ENCODE measurements at places on chromosomes 16 and 17. TPM values are rescaled to one million over a fixed set of nuclear protein-coding genes. Genes with fewer than 3 reads are reported as not detected.
A peak's percentile ranks its signal among the peaks of the same experiment; 100 is the strongest.

- peaks cover 33% of the 10 kb centered on the region for H3K4me1 ChIP-seq
- no peak for DNase-seq
- H3K36me3 ChIP-seq = peaks cover 35% of the 10 kb centered on the region
Observed at GRCh38 chr16:19704321-19705145, 13.5 kb downstream of the KNOP1 start.

- no peak for DNase-seq
- H3K36me3 ChIP-seq = no peaks in the 10 kb centered on the region
- H3K4me3 ChIP-seq = no peak overlapping the region
- no peak overlapping the region for H3K27ac ChIP-seq
Observed at GRCh38 chr16:6155271-6155670, 1057.7 kb upstream of the EEF2KMT start.

ASB16 gene
- not detected for total RNA-seq

GRCh38 chr16:2839650-2840450, 9.7 kb downstream of the ZG16B start:
- no peaks in the 10 kb centered on the region for H3K36me3 ChIP-seq
- H3K27me3 ChIP-seq = peaks cover 3% of the 10 kb centered on the region
- peaks cover 8% of the 10 kb centered on the region for H3K4me1 ChIP-seq
- H3K4me3 ChIP-seq = no peak overlapping the region
- H3K27ac ChIP-seq = no peak overlapping the region

DNA sequence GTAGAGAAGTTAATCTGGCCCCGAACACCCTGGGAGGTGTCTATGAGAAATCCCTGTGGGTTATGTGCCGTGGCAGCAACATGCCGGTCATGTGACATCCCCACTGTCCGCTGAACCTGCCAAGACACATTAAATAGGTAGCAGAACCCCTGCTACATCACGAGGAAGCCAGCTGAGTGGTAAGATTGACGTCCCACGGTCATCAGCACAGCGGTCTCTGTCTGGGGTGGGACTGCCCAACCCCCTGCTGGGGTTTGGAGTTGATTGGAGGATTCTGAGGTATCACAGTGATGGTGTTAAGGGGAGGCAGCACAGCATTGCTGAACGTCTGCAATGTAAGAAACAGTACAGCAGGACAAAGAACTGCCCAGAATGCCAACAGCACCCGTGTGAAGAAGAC, 2.0 kb downstream of the TMED6 start:
- peaks cover 26% of the 10 kb centered on the region for H3K36me3 ChIP-seq
- DNase-seq = no peak
- H3K4me1 ChIP-seq = no peaks in the 10 kb centered on the region
- H3K27ac ChIP-seq = no peak overlapping the region

DNA sequence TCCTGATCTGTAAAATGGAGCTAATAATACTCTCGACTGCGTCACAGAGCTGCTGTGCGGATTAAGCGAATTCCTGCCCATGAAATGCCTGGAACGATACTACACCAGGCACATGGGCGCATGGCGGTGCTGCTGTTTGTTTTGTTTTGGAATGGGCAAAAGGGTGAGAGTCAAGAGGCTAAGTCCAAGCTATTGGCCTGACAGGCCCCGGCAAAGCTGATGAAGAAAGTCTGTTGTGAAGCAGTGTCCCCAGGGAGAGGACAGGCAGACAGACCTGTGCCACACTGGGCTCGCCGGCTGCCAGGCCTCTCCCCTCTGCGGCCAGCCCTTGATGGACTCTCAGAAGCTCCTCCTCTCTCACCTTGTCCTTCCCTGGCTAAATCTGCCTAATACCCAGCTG, 31.3 kb upstream of the RASD1 start:
- no peaks in the 10 kb centered on the region for H3K36me3 ChIP-seq
- H3K4me1 ChIP-seq = no peaks in the 10 kb centered on the region
- no peak overlapping the region for H3K4me3 ChIP-seq
- no peaks in the 10 kb centered on the region for H3K27me3 ChIP-seq
- no peak for DNase-seq

- H3K4me1 ChIP-seq = peaks cover 22% of the 10 kb centered on the region
- DNase-seq = peak; percentile 70
- no peaks in the 10 kb centered on the region for H3K36me3 ChIP-seq
- no peak overlapping the region for H3K4me3 ChIP-seq
Observed at GRCh38 chr16:68005786-68006286, 6.6 kb upstream of the DPEP2 start.

ERN2 gene
- 0.29 TPM for total RNA-seq

DNA sequence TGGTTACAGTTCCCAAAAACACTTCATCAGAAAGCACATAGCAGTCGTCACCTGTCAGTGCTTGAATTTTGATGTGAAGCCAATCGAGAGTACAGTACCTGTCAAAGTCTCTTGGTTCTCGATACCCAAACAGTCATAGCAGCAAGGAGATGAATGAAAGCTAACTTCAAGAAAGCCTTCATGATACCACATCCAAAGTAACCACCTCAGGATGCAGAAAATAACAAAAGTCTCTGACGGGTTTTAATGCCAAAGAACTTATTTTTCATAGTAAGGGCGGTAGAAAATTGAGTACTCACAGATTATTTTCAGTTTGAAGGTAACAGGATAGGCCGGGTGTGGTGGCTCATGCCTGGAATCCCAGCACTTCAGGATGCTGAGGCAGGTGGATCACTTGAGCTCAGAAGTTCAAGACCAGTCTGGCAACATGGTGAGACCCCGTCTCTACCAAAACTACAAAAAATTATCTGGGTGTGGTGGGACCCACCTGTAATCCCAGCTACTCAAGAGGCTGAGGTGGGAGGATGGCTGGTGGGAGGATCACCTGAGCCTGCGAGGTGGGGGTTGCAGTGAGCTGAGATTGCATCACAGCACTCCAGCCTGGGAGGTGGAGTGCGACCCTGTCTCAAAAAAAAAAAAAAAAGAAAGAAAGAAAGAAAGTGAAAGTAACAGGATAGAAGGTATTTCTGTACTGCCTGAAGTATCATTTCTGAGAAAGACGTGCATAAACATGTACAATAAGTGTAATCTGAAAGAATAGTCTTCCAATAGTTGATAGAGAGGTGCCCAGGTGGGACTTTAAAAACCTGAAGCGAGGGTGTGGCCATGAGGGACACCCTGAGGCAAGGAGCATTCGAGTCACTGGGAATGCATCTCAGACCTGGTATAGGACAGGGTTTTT, 15.4 kb downstream of the MFSD11 start:
- peak overlapping the region; percentile 0 for H3K27ac ChIP-seq
- no peak for DNase-seq
- H3K4me1 ChIP-seq = no peaks in the 10 kb centered on the region
- no peak overlapping the region for H3K4me3 ChIP-seq

DNA sequence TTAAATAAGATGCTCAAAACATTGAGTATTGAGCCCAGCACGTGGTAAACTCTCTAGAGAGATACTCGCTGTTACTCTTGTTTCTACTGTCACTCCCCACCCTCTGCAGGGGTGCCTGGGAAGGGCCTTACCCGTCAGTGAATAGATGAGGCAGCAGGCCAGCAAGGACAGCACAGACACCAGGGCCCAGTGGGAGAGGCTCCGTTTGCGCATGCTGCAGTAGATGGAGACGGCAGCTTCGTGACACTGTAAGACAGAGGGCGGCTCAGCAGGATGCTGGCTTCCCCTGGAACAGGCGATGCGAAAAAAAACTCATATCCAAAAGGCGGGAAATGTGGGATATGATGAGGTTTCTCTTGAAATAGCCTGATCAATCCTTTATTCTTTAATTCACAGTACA, 20.0 kb downstream of the SLC38A8 start:
- no peak overlapping the region for H3K27ac ChIP-seq
- peaks cover 2% of the 10 kb centered on the region for H3K27me3 ChIP-seq

- H3K36me3 ChIP-seq = no peaks in the 10 kb centered on the region
- no peak for DNase-seq
- H3K27me3 ChIP-seq = no peaks in the 10 kb centered on the region
Observed at GRCh38 chr17:53570731-53571130, 252.0 kb upstream of the KIF2B start.

SMIM5 gene
- 0.84 TPM for total RNA-seq

DNA sequence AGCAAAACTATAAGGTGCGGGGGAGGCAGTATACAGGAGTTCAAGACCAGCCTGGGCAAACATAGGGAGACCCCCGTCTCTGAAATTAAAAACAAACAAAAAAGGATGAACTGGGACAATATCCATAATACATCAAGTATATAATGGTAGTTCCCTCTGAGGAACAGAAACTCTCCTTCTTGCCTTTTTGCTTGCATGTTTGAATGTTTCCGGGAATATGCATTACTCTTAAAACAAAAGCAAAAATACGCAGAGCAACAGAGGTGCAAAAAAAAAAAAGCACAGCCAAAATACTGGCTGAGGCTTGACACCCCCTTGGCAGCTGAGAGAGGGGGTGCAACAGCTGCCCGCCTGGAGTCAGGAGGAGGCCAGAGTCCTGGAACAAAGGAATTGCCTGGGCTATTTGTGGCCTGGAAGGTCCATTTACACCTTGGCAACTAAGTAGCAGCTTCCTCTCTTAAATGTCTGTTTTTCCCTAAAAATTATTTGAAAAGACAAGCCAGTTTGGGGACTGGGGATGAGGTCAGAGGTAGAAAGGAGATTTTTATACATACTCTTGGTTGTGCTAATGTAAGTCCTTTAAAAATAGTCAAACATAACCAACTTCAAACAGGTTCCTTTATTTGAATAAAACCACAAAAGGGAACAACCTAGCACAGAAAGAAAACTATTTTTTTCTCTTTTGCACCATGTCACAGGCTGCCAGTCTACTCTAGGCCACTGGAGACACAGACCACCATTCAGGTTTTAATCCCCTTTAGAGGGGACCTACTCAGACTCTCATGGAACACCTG, 19.5 kb downstream of the USP7 start:
- no peaks in the 10 kb centered on the region for H3K27me3 ChIP-seq
- no peak overlapping the region for H3K27ac ChIP-seq
- no peaks in the 10 kb centered on the region for H3K36me3 ChIP-seq
- no peak overlapping the region for H3K4me3 ChIP-seq
- no peak for DNase-seq

PRSS33 gene
- total RNA-seq = not detected

CLEC19A gene
- 0.17 TPM for total RNA-seq

- no peak overlapping the region for H3K4me3 ChIP-seq
- H3K27me3 ChIP-seq = no peaks in the 10 kb centered on the region
- H3K36me3 ChIP-seq = no peaks in the 10 kb centered on the region
- no peak for DNase-seq
- no peak overlapping the region for H3K27ac ChIP-seq
- H3K4me1 ChIP-seq = no peaks in the 10 kb centered on the region
Observed at GRCh38 chr17:68656666-68657065, 55.5 kb upstream of the FAM20A start.

DNA sequence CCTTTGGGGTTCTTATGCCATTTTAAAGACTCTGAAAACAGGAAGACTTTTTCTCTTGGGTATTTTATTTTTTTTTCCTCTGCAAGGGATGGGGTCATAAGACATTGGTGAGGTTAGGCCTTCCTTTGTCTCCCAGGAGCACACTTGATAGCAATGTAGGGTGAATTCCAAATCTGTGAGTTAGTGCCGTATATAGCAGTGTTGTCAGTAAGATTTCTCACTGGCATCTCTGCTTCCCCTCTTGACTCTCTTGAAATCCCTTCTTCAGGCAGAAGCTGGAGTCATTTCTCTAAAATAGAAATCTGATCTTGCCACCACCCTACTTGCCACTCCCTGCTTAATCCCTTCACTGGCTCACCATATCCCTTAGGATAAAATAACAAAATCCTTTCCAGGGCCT, 529.7 kb downstream of the WWOX start:
- H3K4me3 ChIP-seq = no peak overlapping the region
- DNase-seq = no peak
- no peaks in the 10 kb centered on the region for H3K4me1 ChIP-seq
- no peak overlapping the region for H3K27ac ChIP-seq
- no peaks in the 10 kb centered on the region for H3K27me3 ChIP-seq
- no peaks in the 10 kb centered on the region for H3K36me3 ChIP-seq

NAT9 gene
- 40.8 TPM for total RNA-seq

DNA sequence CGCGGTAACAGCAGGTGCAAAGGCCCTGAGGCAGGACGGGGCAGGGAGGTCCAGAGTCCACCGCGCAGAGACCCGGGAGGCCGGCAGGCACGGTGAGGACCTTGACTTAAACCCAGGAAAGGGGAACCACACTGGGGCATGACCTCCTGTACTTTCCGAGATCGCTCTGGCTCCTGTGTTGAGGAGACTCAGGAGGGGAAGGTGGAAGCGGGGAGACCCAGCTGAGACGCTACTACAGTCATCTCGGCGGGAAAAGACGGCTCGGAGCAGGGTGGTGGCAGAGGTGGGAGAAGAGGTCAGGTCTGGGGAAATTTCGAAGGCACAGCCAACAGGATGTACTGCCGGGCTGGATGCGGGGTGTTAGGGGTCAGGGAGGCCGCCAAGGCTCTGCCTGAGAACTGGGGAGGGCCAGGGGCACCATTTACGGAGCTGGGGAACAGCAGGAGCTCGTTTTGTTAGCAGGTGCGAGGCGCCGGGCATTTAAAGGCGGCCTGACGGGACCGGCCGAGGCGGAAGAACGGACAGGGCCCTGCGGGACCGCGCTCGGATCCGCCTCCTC, 22.3 kb downstream of the NPTX1 start:
- H3K27me3 ChIP-seq = no peaks in the 10 kb centered on the region
- H3K4me3 ChIP-seq = peak overlapping the region; percentile 64
- H3K36me3 ChIP-seq = no peaks in the 10 kb centered on the region
- H3K4me1 ChIP-seq = peaks cover 11% of the 10 kb centered on the region
- peak overlapping the region; percentile 98 for H3K27ac ChIP-seq

- peak; percentile 93 for DNase-seq
- no peak overlapping the region for H3K4me3 ChIP-seq
Observed at GRCh38 chr17:80008383-80008840, 27.3 kb downstream of the TBC1D16 start.

GRCh38 chr17:9221147-9221921, 200.0 kb downstream of the NTN1 start:
- no peak overlapping the region for H3K27ac ChIP-seq
- H3K4me1 ChIP-seq = no peaks in the 10 kb centered on the region
- no peaks in the 10 kb centered on the region for H3K36me3 ChIP-seq
- H3K27me3 ChIP-seq = no peaks in the 10 kb centered on the region

GRCh38 chr17:12730931-12731521, 58.3 kb upstream of the ARHGAP44 start:
- no peak overlapping the region for H3K27ac ChIP-seq
- H3K27me3 ChIP-seq = no peaks in the 10 kb centered on the region
- H3K4me1 ChIP-seq = peaks cover 6% of the 10 kb centered on the region
- H3K36me3 ChIP-seq = no peaks in the 10 kb centered on the region

DNA sequence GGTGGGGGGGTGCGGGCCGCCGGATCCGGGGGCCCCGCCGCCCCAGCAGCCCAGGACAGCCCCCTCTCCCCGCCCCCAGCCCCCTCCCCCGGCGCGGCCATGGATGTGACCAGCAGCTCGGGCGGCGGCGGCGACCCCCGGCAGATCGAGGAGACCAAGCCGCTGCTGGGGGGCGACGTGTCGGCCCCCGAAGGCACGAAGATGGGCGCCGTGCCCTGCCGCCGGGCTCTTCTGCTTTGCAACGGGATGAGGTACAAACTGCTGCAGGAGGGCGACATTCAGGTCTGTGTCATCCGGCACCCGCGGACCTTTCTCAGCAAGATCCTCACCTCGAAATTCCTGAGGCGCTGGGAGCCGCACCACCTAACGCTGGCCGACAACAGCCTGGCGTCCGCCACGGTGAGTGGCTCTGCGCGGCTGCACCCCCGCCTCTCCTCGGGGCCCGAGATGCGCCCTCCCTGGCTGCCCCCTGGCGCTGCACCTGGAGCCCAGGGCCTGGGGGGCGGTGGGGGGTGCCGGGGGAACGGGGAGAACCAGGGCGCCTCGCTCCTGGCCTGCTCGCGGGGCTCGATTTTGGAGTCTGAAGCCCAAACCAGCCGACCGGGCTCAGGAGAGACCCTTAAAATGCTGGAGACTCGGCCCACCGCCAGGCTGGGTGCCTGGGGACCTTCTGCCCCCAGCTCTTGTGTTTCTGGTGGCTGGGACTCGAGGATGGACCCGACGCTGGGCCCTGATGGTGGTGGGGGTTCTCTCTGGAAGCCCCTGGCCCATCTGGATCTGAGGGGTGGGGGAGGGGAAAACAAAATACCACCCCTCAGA, 744 bp downstream of the CMIP start:
- peak overlapping the region; percentile 82 for H3K4me3 ChIP-seq
- H3K27ac ChIP-seq = peak overlapping the region; percentile 83
- DNase-seq = peak; percentile 84

P2RX1 gene
- 6.8 TPM for total RNA-seq
